Fibroblast of skin of scalp (primary cell): ENCODE measurements at places on chromosomes 16 and 17.

DNA sequence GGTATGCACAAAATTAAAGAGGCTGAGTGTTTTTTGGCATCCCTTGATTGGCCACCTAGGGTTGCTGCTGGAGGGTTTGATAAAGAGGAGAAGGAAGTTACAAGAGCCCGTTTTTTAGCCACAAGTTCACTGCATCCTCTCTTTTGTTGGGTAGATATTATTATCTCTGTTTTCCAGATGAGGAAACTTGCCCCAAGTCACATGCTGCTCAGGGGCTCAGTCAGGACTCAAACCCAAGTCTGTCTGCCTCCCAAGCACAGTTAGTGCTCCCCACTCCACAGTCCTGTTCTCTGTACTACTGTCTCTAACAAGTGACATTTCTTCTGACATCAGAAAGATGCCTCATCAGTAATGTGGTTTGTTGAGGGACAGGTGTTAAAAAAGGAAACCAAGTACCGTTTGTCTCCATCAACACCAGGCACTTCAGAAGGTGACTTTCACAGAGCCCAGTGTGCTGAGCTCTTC lies 1.4 kb downstream of the NT5M start:
- no peak for DNase-seq

- DNase-seq: no peak
These were observed 52.5 kb downstream of the TMEM114 start for GRCh38 chr16:8537691-8538342.

DNA sequence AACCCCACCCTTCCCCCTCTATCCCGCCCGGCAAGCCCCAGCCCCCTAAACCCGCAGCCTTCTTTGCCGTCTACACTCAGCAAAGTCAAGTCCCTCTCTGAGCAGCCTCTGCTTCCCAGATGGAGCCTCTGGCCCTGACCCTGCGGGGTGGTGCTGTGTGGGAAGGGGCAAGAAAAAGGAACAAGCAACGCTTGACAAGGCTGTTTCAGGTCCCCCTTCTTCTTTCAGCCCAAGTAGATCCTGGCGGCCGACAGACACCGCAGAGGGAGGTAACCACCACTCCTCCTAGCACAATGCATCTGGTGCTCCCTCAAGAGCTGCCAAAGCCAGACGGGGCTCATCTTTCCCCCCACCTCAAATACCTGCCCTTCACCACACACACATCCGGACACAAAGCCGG lies 178.3 kb downstream of the ENGASE start:
- no peak for DNase-seq

DNA sequence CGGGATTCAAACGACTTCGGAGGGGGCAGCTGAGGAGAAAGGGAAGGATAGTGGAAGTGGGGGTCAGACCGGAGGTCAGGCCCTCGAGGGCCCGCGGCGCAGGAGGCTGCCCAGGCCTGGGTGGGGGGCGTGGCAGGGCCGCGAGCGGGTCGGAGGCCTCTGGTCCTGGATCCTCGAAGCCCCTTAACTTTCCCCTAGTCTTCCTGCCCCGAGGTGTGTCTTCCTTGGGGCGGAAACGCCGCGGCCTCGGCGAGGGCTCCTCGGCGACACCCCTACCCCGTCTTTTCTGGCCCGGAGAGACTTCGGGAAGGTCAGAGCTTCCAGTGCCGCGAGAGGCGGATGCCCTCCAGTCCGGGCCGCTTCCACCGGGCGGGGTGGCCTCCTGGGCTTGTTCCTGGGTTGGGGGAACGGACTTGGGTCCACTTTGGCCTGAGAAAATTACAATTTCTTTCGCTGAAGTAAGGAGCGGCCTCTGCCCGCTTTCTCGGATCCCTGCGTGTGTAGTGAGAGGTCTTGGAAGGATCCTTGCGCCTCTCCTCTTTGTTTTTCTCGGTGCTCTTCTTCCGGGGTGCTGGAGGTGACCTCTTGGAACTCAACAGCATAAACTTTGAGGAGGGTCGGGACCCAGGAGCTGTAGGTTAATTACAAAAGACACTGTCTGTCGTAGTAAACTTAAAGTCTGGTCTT lies 491 bp downstream of the IST1 start:
- peak; percentile 37 for DNase-seq

GRCh38 chr16:51431517-51432241 lies 280.6 kb upstream of the SALL1 start:
- DNase-seq: peak; percentile 97

- no peak for DNase-seq
These were observed 233.2 kb downstream of the PMP22 start for GRCh38 chr17:15031975-15032374.

- no peak for DNase-seq
These were observed 491.3 kb downstream of the TMEM114 start for GRCh38 chr16:8098947-8099512.
